ENCODE measurements at places on chromosomes 7 and 10. TPM values are rescaled to one million over a fixed set of nuclear protein-coding genes. Genes with fewer than 3 reads are reported as not detected.

- H3K4me1 ChIP-seq, result no peaks in the 10 kb centered on the region
- peaks cover 25% of the 10 kb centered on the region for H3K36me3 ChIP-seq
- DNase-seq, result no peak
- no peak overlapping the region for H3K27ac ChIP-seq
These were observed 35.1 kb upstream of the TTYH3 start for GRCh38 chr7:2596464-2597272.

GRCh38 chr7:63114371-63114985 is 884.2 kb upstream of the ZNF722 start:
- no peaks in the 10 kb centered on the region for H3K4me1 ChIP-seq
- no peaks in the 10 kb centered on the region for H3K27me3 ChIP-seq
- no peak overlapping the region for H3K27ac ChIP-seq
- DNase-seq, result no peak

Gene C10orf53
- total RNA-seq, result not detected

- DNase-seq, result no peak
- H3K27me3 ChIP-seq, result no peaks in the 10 kb centered on the region
- no peak overlapping the region for H3K4me3 ChIP-seq
- no peaks in the 10 kb centered on the region for H3K36me3 ChIP-seq
- no peak overlapping the region for H3K27ac ChIP-seq
These were observed 39.1 kb upstream of the FGL2 start for GRCh38 chr7:77238703-77239136.

DNA sequence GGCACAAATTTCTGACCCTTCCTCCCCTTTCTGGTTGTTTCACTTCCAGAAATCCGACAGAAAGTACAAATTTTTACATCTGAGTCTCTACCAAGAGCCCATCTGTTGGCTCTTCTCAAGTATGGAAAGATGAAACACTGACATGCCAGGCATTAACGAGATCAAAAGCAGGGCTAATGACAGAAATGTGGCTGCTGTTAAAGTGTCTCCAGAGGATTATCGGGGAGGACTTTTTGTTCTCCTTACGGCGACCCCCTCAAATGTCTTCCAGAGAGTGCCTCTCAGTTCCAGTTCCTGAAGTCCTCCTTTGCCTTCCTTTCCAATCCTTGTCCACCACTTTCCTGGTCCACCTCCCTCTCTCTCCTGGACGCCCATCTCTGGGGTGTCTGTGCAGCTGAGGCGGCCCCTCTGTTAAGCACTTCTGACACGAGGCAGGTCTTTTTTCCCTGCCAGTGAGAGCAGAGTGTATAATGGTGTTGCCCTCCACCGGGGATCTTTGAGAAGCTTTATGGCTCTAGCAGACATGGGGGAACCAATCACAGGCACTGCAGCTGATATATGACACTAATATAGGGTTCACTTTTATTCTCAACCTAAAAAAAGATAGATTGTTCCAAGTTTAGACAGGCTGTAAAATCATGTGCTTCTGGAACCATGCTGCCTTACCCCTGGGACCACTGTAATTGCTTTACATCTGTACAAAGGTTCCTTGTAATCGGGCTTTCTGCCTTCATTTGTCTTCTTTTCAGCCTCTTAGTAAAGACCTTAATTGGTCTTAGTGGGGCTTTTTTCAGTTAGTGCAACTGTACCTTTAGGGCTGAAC is 757.1 kb downstream of the AUTS2 start:
- H3K4me3 ChIP-seq, result no peak overlapping the region
- no peaks in the 10 kb centered on the region for H3K27me3 ChIP-seq
- no peaks in the 10 kb centered on the region for H3K4me1 ChIP-seq

Gene NME8
- 3.3 TPM for total RNA-seq

GRCh38 chr7:41287559-41288335 is 415.1 kb downstream of the INHBA start:
- peaks cover 7% of the 10 kb centered on the region for H3K27me3 ChIP-seq
- peak; percentile 66 for DNase-seq
- H3K4me1 ChIP-seq, result no peaks in the 10 kb centered on the region
- no peak overlapping the region for H3K27ac ChIP-seq

DNA sequence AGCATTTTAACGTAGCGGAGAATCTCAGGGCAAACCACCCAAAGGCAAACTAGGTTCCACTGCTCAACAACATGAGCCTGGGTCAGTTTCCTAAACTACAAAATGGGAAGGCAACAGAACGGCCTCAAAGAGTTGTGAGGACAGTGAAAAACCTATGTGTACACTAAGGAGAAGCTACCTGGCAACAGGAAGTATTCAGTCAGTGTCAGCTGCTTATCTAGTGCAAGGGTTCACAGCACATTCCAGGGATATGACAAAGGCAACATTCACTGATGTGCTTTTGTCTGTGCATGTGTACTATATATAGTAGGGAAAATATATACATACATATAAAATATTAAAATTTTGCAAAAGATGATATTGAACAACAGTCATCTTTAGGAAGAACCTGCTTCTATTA is 17.2 kb downstream of the NUDCD3 start:
- peaks cover 6% of the 10 kb centered on the region for H3K4me1 ChIP-seq
- H3K4me3 ChIP-seq, result no peak overlapping the region
- no peak for DNase-seq
- no peak overlapping the region for H3K27ac ChIP-seq
- peaks cover 61% of the 10 kb centered on the region for H3K36me3 ChIP-seq

- no peaks in the 10 kb centered on the region for H3K4me1 ChIP-seq
- no peaks in the 10 kb centered on the region for H3K36me3 ChIP-seq
- H3K27ac ChIP-seq, result no peak overlapping the region
- no peak overlapping the region for H3K4me3 ChIP-seq
These were observed 5.2 kb upstream of the HTR7 start for GRCh38 chr10:90862908-90863514.

DNA sequence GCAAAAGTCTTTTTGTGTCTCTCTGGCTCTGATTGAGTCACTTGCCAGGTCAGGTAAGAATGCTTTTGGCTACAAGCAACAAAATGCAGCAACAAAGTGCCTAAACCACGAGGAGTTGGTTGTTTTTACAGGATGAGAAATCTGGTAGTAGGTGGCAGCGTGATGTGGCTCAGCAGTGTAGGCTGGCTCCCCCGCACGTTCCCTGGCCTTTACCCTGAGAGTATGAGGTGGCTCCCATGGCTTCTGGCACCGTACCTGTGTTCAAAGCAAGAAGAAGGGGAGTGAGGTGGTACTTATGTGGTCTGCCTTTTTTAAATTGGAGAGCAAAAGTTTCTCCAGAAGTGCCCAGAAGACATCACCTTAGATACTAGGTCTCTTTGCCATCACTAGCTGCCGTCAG is 11.7 kb downstream of the PRKRIP1 start:
- no peak overlapping the region for H3K4me3 ChIP-seq
- no peaks in the 10 kb centered on the region for H3K4me1 ChIP-seq
- peaks cover 97% of the 10 kb centered on the region for H3K36me3 ChIP-seq
- H3K27ac ChIP-seq, result no peak overlapping the region

Gene PDGFA
- 11.4 TPM for total RNA-seq

DNA sequence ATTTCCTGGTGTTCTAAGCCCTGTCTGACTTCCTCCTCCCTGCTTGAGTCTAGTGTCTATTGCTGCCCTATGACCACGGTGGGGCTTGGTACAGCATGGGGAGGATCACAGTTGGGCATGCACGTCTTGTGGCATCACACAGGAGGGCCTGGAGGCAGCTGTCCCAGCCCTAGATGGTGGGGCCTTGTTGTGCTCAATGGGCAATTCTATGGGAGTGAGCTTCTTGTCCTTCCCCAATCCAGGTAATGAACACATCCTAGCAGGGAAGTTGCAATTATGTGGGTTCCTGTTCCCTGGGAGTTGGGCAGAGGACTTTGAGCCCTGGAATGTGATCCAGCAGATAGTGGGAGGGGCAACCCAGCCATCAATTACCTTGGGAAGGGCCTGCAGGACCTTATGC is 10.8 kb upstream of the FAM3C start:
- H3K4me1 ChIP-seq, result peaks cover 6% of the 10 kb centered on the region
- no peaks in the 10 kb centered on the region for H3K36me3 ChIP-seq
- no peaks in the 10 kb centered on the region for H3K27me3 ChIP-seq
- H3K4me3 ChIP-seq, result no peak overlapping the region
- DNase-seq, result no peak

DNA sequence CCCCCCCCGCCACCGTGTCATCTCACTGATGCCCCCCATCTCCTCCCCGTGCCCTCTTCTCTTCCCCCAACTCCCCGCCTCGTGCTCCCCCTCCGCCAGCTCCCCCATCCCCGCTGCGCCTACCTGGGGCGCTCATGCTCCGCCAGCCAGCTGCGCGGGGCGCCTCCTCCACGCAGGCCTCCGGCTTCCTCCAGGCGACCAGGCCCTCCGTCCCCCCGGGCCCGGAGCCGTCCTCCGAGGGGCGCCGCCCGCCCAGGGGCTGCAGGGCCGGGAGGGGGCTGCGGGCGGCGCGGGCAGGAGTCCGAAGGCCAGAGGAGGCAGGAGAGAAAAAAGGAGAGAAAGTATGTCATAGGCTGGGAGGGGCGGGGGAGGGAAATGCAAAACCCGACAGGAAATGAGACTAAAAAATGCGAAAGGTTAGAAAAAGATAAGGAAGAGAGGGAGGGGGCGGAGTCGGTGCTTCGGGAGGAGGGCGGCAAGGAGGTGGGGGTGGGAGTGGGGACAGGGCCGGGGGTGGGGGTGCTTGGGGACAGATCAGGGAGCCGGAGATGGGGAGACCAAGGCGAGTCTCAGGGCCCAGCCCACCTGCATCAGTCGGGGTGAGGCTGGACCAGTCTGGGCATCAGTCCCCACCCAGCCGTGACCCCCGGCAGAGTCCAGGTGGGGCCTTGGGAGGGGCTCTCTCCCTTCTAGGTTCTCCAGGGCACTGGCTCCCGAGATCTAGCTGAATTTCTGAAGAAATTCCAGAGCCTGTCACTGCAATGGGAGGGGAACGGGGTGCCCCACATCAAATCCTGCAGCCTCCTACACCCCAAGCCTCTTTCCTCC is at the start of gene CARD11:
CARD11 (minus strand) TSS at position 324 of the 828 bp plus-strand sequence. CDS start 85,361 bp downstream, outside the sequence.
- H3K27ac ChIP-seq, result no peak within 1 kb of the TSS
- H3K4me3 ChIP-seq, result no peak within 1 kb of the TSS
- H3K36me3 ChIP-seq, result no peaks in the 10 kb centered on the region
- peak; percentile 72 for DNase-seq
- peaks cover 4% of the 10 kb centered on the region for H3K4me1 ChIP-seq

Gene ORC5
- total RNA-seq, result 22.5 TPM

Gene CALY
- 0.75 TPM for total RNA-seq

Gene ITGA8
- 0.25 TPM for total RNA-seq

Gene CCDC172
- total RNA-seq, result not detected

- H3K36me3 ChIP-seq, result no peaks in the 10 kb centered on the region
- no peak overlapping the region for H3K4me3 ChIP-seq
- H3K27ac ChIP-seq, result no peak overlapping the region
- H3K27me3 ChIP-seq, result no peaks in the 10 kb centered on the region
- DNase-seq, result no peak
- no peaks in the 10 kb centered on the region for H3K4me1 ChIP-seq
These were observed 1133.4 kb downstream of the XPNPEP1 start for GRCh38 chr10:108789919-108790318.

- DNase-seq, result no peak
- peaks cover 2% of the 10 kb centered on the region for H3K4me1 ChIP-seq
- H3K27me3 ChIP-seq, result no peaks in the 10 kb centered on the region
- H3K27ac ChIP-seq, result peak overlapping the region; percentile 50
These were observed 171.1 kb downstream of the GLI3 start for GRCh38 chr7:42065942-42066341.

GRCh38 chr7:146875237-146875785 is 758.7 kb downstream of the CNTNAP2 start:
- peak overlapping the region; percentile 44 for H3K27ac ChIP-seq
- DNase-seq, result peak; percentile 44
- no peaks in the 10 kb centered on the region for H3K27me3 ChIP-seq

DNA sequence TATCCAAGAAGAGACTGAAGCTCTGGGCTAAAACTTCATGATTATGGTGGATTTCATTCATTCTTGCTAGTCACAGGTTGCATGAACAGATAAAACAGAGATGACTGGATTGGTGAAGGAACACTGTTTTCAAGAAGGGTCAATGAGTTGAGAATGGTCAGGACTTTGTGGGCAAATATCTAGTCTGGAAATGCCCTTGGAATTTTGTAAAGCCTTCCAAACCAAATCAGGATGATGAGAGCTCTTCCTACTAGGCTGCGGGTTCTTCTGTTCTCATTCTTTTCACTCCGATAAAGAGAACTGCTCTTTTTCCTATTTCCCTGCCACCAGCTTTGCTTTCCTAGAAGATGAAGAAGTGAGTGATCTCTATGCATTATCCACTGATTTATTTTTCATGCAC is 171.4 kb downstream of the ARID5B start:
- H3K36me3 ChIP-seq, result no peaks in the 10 kb centered on the region
- H3K4me1 ChIP-seq, result no peaks in the 10 kb centered on the region
- no peaks in the 10 kb centered on the region for H3K27me3 ChIP-seq
- no peak for DNase-seq
- H3K4me3 ChIP-seq, result no peak overlapping the region

- no peak overlapping the region for H3K27ac ChIP-seq
- no peak overlapping the region for H3K4me3 ChIP-seq
- H3K27me3 ChIP-seq, result no peaks in the 10 kb centered on the region
- H3K36me3 ChIP-seq, result no peaks in the 10 kb centered on the region
- DNase-seq, result peak; percentile 89
These were observed 23.8 kb downstream of the ELN start for GRCh38 chr7:74051629-74052410.

Gene NPC1L1
- total RNA-seq, result 2.7 TPM

DNA sequence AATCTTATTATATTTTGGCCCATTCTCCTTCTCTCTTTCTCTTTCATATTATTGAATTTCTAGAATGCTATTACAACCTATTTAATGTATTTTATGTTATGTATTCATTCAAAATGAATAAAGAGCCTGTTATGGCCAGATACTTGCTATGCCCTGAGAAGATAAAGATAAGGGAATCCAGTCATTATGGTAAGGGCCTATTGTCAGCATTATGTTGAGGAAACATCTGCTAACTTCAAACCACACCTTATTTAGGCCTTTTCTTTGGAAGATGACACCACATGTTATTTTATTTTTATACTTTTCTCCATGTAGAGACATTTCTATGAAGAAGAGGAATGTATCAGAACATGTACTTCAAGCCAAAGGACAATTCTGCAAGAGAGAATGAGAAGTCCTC is 60.5 kb upstream of the MPP7 start:
- no peaks in the 10 kb centered on the region for H3K36me3 ChIP-seq
- no peaks in the 10 kb centered on the region for H3K4me1 ChIP-seq
- DNase-seq, result no peak
- H3K4me3 ChIP-seq, result no peak overlapping the region
- no peak overlapping the region for H3K27ac ChIP-seq

GRCh38 chr7:47514818-47515217 is 67.1 kb downstream of the TNS3 start:
- H3K4me1 ChIP-seq, result peaks cover 6% of the 10 kb centered on the region
- no peak overlapping the region for H3K4me3 ChIP-seq
- H3K36me3 ChIP-seq, result peaks cover 5% of the 10 kb centered on the region
- no peak for DNase-seq
- H3K27ac ChIP-seq, result peak overlapping the region; percentile 83

GRCh38 chr10:8056871-8057331 is 2.4 kb downstream of the GATA3 start:
- H3K36me3 ChIP-seq, result peaks cover 28% of the 10 kb centered on the region
- H3K27me3 ChIP-seq, result peaks cover 65% of the 10 kb centered on the region

Gene PLA2G12B
- total RNA-seq, result 0.90 TPM
